ENCODE measurements at places on chromosomes 4 and X.
A peak's percentile ranks its signal among the peaks of the same experiment; 100 is the strongest.

DNA sequence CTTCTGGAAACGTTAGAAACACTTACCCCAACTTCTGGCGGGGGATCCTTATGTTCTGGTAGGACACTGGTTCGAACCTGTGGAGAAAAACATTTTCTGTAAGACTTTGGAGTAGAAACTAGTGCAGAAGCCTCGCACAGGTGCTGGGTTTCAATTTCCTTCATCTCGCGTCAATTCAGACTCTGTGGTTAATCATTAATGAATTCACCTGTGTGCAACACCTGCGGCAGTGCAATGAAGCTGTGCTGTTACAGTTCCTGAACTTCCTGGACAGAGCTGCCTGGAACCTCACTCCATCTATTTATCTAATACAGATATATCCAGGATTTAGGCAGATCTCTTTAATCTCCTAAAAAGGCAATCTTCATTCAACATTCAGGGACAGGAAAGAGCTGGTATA lies 531.4 kb downstream of the INPP4B start:
- DNase-seq = no peak

GRCh38 chr4:40337051-40337450 lies 1.9 kb downstream of the CHRNA9 start:
- DNase-seq = peak; percentile 6

DNA sequence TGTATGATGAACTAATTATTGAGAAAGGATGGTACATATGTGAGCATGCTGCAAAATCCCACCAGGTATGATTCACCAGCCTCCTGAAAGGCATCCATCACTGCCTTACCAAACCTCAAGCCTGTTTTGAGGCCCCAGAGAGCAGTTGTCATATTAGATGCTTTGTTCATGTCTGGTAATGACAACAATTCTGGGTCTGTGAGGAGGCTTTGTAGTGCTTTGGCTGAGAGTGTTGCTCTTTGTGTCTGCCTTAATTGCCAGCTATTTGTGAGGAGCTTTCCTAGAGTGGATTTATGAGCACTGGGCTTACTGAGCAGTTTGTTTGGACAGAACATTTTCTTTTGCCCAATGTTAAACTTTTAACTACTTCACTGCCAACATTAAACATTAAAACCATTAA lies 69.2 kb downstream of the HEPH start:
- DNase-seq = no peak

DNA sequence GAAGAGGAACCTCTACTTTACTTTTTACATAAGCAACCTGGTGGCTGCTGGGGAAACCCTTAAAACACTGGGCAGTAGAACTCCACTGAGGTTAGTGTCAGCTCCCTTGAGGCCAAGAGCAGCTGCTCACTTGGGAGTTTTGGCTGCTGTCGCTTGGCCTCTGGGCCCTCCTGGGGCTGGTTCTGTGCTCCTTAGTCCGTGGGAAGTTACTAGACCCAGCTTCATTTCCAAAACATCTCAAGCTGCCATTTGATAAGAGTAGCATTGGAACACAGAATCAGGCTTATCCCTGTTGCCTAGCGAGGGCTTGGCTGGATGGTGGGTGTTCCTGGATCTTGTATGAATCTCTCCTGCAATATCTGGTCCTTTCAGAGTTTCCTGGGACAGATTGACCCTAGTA lies 26.1 kb downstream of the RNF4 start:
- DNase-seq = no peak

DNA sequence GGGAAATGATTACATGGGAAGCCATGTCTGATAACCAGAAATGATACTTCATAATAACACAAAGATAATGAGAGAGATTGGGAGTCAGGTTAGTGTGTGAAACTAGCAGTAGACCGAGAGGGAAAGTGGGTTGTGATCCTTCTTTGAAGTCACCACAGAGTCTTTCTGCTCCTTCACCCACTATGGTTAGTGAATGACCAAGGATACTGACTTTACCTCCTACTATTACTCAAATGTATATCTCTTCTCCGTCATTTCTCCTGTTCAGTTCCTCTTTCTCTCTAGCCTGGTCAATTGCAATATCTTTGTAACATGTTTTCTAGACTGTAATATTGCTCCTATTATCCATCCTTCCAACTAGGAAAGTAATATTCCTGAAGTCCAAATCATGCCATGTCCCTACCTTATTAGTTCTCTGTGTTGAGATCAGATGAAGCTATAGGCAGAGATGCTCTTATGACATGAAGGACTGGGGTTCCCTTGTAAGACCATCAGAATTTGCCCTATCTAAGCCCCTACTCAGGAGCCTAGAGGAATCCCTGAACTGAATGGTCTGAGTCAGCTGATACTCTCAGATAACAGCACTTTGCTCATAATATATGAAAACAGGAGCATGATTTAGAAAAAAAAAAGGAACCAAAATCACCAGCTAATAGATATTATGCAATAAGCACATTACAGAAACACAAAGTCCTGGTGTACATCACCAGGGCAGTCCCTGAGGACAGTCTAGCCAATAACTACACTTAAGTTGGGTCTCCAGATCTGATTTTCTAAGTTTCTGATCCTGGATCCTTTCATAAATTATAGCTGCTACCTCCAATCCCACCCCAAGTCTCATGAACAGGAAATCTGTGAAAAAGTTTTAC lies 81.2 kb downstream of the SHROOM3 start:
- no peak for DNase-seq

DNA sequence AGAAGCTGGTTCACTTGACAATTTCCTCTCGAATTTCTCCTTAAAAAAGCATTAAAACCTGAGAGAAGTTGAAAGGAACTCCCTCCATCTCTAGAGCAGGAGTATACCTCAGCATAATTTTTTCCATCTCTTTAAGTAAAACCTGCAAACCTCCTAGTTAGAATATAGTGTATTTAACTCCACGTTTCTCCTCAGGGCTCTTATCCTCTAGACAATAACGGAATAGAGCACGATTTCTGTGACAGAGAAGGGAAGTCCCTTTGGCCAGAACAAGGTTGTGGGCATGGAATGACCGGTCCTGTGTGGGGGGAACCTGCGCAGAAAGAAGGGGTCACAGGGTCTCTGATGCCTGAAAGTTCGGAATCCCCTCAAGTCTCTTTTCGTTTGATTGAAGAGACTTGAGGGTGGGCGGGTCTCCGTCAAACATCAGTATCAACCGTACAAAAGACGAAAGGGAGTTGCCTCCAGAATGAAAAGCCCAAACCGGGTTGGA lies 697 bp downstream of the ZNF280C start:
- DNase-seq = no peak

DNA sequence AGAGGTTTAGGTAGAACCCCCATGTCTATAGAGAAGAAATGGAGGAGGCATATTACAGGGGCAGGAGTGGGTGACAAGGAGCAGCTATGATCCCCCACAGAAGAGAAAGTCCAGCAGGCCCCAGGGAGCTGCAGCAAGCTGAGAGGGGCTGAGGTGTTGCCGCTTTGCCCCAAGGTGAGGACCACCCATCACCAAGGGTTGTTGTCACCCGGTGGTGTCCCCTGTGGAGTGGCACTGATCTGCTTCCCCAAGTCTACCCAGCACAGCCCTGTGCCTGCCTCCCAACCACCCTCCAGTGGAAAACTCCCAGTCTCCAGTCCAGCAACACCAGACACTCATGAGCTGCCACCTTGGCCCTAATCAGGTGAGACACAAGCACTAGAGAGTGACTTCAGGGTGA lies 149.3 kb upstream of the NOCT start:
- no peak for DNase-seq

- no peak for DNase-seq
Observed at GRCh38 chr4:184215709-184216328, 1.9 kb downstream of the ENPP6 start.

DNA sequence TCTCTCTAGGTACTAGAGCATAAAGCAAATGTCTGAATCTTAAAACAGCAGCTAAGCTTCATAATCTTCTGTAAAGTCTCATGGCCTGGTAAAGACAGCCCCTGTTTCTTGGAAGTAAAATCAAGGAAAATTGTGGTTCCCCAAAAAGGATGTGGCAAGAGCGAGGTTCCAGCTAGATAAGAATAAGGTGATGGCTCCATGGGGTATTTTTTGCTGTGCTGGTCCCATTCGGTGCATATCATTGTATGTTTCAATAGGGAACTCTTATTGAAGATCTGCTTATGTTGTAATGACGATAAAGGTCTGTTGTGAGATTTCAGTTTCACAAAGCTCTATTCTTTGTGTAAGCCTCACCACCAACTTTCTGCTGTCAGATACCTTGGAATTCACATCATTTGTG lies 316.9 kb upstream of the NOCT start:
- no peak for DNase-seq

DNA sequence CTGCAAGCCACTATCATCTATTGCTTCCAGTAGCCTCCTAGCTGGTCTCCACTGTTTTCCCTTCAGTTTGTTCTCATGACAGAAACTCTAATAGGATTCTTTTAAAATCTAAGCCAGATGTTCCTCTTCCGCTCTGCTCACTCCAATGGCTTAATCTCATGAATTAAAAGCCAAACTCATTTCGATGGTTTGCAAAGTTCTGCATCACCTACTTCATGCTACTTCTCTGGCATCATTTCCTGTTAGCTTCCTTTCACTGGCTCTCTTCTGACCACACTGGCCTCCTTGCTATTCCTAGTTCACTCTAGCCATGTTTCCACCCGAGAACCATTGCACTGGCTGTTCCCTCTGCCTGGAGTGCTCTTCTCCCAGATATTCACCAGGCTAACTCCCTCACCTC lies 102.0 kb upstream of the LSM6 start:
- DNase-seq = no peak

DNA sequence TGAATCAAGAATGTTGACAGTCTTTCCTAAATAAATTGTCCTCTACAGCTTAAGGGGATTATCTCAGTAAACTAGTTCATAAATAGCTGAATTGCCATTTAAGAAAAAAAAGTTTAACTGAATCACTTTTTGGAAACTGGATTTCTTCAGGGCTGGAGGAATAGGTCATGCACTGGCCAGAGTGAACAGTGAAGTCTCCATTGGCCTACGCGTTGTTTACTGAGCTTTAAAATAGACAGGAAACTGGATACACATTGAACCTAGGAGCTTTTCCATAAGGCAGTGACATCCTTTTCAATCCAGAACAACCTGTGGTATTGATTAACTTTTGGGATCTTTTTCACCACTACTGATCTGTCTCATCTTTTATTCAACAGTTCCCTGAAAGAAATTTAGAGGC lies 58.0 kb downstream of the COL4A6 start:
- DNase-seq = no peak

DNA sequence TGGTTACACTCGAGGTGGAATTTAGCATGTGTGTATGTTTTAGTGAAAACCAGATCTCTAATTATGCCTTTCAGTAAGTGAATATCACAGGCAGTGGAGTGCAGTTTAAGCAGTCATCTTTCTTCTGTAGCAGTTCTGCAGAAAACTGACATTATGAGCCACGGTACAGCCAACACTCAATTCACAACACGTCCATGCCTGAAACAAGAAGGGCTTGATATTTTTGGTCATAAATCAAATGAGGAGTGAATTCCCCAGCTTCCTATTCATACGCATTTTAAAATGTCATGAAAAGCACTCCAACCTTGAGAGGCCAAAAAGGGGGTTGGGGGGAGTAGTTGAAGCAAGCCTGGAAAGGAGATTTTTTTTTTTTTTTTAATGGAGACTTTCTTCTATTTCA lies 316.7 kb downstream of the ARHGAP10 start:
- no peak for DNase-seq

DNA sequence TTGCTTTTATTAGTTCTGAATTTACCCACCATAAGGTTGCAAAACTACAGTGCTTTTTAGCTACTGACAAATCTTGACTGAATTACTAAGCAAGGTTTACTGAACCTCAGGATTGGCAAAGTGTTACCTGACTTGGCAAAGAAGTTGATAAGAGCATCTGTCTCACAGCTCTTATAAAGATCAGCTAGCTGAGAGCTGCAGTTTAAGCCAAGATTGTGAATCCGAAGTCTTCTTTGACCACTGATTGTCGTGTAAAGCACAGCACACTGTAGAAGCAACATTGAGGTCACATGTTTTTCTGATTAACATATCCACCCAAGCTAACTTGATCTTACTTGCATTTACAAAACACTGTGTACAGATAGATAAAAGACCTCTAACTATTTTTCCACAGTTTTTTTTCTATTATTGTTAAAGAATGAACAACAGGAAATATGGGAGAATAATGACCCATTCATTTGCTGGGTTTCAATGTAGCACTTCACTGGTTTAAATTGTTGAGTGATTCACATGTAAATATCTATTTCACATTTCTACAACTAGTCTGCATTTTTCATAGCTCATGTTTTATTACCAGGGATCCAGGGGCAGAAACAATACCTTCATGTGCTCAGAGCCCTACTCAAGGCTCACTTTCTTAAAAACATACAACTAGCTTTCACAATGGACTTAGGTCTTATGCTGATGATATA lies 54.0 kb downstream of the METTL14 start:
- DNase-seq = no peak

- DNase-seq = no peak
Observed at GRCh38 chr4:162767083-162767482, 399.6 kb downstream of the NAF1 start.

GRCh38 chr4:29817961-29818360 lies 902.2 kb upstream of the PCDH7 start:
- no peak for DNase-seq

DNA sequence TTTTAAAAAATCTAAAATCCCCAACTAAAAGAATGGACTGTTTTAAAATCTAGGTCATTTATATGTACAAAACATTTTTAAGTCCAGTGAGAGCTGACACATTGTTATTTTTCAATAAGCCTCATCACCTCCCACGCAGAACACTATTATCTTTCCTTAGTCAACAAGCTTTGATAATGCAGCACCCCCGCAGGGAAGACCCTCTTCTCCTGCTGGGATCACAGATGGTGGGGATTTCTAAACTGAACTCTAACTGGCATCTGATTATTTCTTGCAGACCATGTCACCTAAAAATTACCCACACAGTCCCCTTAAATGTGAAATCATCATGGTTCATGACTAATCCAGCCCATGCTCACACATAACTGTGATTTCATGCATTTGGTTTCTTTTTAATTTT lies 11.6 kb downstream of the SYTL4 start:
- no peak for DNase-seq

DNA sequence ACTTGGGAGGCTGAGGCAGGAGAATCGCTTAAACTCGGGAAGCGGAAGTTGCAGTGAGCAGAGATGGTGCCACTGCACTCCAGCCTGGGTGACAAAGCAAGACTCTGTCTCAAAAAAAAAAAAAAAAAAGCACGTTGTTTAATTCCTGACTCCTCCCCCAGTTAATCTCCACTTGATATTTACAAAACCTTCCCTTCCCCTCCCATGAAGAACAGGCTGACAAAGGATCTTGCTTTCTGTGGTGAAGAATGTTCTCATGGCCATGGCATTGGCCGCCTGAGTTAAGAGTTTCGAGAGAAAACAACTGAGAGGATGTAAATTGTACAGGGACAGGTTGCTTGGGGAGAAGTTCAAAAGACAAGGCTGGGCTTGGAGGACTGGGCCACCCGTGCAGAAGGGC lies 168.2 kb upstream of the BCOR start:
- DNase-seq = no peak

- no peak for DNase-seq
Observed at GRCh38 chr4:116547632-116548031, 537.7 kb downstream of the TRAM1L1 start.

All from NCI-H748 treated with DMSO at 0.1 percent for 48 hours (cell line).